Activated CD4-positive, alpha-beta memory T cell treated with anti-CD3 and anti-CD28 coated beads, Interleukin-2, amount 10 ng/mL, durations not matched to agents 7 days and 5 days (primary cell): ENCODE measurements at places on chromosomes 13 and 19. TPM values are rescaled to one million over a fixed set of nuclear protein-coding genes. Genes with fewer than 3 reads are reported as not detected.

DNA sequence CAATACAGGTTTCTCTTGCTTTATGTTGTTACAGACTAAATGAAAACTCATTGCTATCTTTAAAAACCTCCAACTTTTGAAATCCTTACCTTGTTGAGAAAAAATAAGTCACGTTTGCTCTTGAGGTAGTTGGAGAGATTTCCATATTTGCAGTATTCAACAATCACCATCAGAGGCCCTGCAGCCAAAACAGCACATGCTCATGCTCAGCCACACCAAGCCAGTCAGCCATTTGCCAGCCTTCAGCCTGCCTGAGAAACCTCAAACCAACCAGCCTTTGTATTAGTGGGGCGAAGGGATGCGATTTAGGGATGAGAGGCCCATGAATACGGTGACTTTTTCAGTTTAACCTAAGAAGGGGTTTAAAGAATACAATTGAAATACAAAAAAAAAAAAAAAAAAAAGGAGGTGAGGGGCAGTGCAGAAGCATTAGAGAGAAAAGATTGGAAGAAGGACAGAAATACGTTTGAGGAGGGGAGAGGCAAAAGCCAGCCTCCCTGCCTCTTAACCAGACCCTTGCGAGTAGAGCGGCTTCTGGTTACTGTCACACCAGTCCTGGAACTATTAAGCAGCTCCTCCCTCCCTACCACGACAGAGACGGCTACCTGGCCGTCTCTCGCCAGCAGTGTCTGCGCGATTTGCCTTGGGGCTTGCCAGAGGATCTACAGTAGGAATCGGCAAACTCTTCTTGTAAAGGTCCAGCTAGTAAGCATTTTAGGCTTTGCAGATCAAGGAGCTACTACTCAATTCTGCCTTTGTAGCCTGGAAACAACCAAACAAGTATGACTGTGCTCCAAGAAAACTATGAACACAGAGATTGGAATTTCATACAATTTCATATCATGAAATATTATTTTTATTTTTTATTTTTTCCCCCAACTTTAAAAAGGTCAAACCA lies 167.3 kb downstream of the FLT1 start:
- peaks cover 3% of the 10 kb centered on the region for H3K27me3 ChIP-seq
- DNase-seq = no peak
- H3K36me3 ChIP-seq = no peaks in the 10 kb centered on the region
- no peak overlapping the region for H3K4me3 ChIP-seq

Gene ACP5
- 21.3 TPM for total RNA-seq

- H3K4me1 ChIP-seq = no peaks in the 10 kb centered on the region
- no peak overlapping the region for H3K4me3 ChIP-seq
- DNase-seq = no peak
- H3K27ac ChIP-seq = no peak overlapping the region
These were observed 13.1 kb upstream of the TMEM161A start for GRCh38 chr19:19151418-19151817.

Gene ICAM4
- total RNA-seq = 2.0 TPM
